Activated CD4-positive, alpha-beta T cell treated with anti-CD3 and anti-CD28 coated beads, Interleukin-2, amount 10 ng/mL, durations not matched to agents 7 days and 5 days (primary cell): ENCODE measurements at places on chromosomes 6 and 20. TPM values are rescaled to one million over a fixed set of nuclear protein-coding genes. Genes with fewer than 3 reads are reported as not detected.
A peak's percentile ranks its signal among the peaks of the same experiment; 100 is the strongest.

The TGM2 gene
- 0.07 TPM for total RNA-seq

The OCSTAMP gene
- not detected for total RNA-seq

The RGS17 gene
- total RNA-seq = not detected

The EFCAB8 gene
- 1.2 TPM for total RNA-seq

The ROS1 gene
- total RNA-seq = not detected

The SCUBE3 gene
- not detected for total RNA-seq

- DNase-seq = no peak
Measured at GRCh38 chr6:13405961-13406477, 77.7 kb upstream of the TBC1D7 start.

DNA sequence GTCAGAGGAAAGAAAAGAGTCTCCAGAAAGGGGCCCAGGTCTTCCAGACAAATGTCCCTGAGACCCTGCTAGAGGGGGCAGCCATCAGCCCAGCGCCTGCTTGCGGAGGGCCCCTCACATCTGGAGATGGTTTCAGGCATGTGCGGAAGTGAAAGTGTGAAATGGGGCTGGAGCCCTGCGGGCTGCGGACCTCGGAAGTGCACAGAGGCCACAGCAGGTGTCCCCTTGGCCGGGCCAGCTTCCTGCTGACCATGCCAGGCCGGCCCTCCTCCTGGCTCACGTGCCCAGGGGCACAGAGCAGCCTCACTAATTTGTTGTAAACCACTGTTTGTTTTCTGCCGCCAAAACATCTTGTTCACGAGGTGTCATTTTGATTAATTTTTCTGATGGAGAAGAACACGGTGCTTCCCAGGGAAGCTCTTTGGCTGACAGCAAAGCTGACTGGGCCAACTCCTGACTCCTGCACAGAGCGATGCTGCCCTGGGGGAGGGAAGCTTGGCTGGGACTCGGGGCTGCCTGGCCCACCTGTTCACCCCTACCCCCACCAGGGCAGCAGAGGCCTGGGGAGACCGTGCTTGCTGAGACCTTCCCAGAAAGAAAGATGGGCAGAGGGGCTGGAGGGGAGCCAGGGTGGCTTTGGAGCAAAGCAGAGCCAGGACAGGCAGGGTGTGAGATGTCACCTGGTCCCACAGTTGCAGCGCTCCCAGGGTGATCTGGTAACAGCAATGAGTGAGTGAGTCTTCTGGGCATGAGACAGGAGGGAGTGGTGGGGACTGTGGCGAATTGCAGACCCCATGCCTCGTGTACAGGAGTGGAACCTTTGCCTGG is 54.2 kb downstream of the BCAS4 start:
- DNase-seq = no peak

DNA sequence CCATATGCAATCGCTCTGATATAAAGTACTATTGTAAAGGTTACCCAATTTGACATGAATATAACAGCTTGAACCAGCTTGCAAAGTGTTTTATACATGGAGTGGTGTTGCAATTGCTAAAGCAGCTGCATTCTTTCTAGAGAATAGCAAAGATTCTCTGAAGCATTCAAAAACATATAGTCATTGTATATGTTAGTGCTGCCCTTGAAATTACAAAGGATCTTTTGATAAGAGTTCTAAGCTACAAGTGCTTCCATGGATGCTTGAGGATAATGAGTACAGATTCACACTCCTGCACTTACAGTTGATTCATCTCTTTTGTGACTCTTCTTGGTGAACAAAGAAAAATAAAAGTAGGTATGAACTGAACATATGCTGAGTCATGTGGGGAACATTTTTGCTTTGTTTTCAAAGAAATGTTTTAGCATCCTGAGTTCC is 175.7 kb downstream of the ALDH8A1 start:
- no peak for DNase-seq

DNA sequence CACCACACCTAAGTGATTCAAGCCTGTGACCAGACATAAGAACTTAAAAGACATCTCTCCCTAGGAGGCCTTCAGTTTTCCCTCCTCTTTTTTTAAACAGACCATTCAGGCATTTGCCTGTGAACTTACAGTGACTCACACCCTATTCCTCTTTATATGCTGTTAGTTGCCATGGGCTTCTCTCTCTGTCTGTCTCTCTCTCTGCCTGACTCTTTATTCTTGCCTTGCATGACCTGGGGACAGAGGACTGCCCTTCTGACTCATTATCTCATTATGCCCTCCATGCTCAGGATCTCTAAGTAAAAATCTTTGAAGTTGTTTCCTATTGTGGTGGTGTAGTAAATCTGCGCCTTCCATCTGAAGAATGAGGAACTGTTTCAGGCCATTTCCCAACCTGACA is 442.2 kb upstream of the MAN1A1 start:
- no peak for DNase-seq

GRCh38 chr6:127547904-127548649 is 28.9 kb upstream of the C6orf58 start:
- no peak for DNase-seq

DNA sequence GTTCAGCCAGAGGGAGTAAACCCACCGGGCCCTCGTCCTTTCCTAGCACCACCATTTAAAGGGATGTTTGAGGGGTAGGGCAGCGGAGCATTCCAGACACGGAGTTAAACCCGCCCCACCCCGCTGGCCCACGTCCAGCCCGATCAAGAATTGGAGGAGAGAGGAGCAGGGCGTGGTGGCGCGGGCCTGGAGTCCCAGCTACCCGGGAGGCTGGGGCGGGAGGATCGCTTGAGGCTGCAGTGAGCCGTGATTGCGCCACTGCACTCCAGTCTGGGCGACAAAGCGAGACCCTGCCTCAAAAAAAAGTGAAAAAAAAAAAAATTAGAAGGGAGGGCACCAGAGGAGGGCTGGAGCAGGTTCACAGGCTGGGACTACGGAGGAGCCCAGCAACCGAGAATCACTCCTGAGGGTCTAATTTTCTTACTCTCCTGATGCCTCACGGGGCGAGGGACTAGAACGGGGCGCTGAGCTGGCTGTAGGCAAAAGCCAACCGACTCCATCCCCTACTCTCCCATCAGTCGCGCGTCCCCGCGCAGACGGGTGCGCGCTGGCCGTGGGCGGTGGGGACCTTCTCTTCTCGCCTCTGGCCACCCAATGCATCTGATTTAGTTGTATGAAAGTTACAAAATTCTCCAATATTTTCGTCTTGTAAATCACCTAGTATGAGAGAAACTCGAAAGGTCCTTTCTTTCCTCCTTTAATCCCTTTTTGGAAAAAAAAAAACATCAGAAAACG is 6.1 kb upstream of the HSPA1B start:
- DNase-seq = peak; percentile 42

- no peak for DNase-seq
Measured at GRCh38 chr6:125974214-125974866, 12.0 kb upstream of the TRMT11 start.

- no peak for DNase-seq
Measured at GRCh38 chr6:35585658-35586057, 73.0 kb upstream of the TULP1 start.
